Activated CD8-positive, alpha-beta memory T cell treated with anti-CD3 and anti-CD28 coated beads for 48 hours (primary cell): ENCODE measurements at places on chromosomes 11 and 22.

- DNase-seq = no peak
These were observed 154.8 kb downstream of the APOL5 start for GRCh38 chr22:35872451-35872850.

DNA sequence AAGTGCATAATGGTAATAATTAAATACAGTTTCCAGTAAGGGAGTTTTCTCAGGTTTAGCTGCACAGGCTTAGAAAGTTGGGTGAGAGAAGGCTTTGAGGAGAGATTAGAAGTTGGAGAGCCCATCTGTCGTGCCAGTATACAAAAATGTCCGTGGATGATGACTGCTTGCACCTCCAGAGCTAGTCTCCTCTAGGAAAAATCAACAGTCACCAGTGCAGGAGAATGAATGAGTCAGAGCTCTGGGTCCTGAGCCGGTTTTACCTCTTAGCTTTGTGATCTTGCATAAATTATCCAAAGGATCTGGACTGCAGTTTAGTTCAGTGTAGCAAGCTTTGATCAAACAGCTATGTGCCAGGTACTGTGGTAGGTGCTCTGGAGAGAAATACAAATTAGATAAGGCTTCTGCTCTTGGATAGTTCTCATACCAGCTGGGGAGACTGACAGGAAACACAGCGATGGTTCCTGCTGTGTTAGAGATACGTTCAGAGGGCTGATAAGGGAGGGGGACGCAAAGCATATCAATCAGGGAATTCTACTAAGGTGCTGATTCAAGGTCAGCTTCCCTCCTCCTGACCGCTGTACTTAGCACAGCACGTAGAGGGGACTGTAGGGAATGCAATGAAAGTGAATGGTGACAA is 125.9 kb downstream of the TEAD1 start:
- no peak for DNase-seq

DNA sequence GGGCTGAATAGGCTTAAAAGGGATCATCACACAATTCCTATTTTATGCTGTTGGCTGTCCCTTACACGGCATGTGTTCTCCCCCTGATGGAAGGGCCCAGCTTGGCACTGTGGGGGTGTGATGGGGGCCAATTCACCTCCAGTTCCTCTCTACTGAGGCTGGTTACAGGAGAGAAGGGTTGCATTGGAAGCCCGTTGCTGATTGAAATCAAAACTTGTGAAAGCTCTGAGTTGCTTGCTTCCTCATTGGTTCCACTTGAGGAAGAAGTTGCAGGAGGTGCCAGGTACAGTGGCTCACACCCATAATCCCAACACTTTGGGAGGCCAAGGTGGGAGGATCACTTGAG is 13.3 kb upstream of the PRG2 start:
- DNase-seq = no peak

GRCh38 chr11:114131461-114131864 is 72.0 kb downstream of the ZBTB16 start:
- no peak for DNase-seq

DNA sequence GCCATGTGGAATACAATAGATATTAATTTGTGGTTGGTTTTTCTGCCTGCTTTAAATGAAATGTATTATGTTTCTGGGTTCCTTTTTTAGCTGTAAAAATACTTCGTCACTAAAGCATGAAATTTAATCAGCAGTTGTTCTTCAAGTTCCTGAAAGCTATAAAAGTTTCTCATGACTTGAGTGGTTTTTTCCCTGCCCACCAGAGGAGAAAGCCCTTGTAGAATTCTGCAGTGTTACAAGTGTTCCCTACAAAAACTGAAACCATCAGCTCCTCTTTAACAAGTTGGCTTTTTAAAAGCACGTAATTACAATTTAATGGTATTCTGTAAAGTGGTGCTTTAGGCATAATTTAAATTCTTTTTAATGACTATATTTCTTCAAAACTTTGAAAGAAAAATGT is 56.2 kb downstream of the PANX1 start:
- DNase-seq = no peak

GRCh38 chr11:113373981-113374560 is 13.5 kb upstream of the ANKK1 start:
- DNase-seq = no peak

GRCh38 chr11:7489376-7489775 is 4.1 kb downstream of the OLFML1 start:
- no peak for DNase-seq

DNA sequence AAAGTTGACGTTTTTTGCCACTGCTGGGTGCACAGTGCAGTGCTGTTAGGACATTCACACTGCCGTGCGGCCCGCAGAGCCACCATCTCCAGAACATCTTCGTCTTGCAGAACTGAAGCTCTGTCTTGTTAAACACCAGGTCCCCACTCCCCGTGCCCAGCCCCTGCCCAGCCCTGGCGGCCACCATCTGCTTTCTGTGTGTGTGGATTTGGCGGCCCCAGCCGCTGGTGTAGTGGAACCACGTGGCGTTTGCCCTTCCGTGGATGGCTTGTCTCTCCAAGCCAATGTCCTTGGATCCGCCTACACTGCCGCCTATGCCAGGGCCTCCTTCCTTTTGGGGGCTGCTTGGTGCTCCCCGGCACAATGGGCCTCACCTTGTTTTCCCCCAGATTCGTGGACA is 8.2 kb upstream of the MUC5AC start:
- DNase-seq = no peak

DNA sequence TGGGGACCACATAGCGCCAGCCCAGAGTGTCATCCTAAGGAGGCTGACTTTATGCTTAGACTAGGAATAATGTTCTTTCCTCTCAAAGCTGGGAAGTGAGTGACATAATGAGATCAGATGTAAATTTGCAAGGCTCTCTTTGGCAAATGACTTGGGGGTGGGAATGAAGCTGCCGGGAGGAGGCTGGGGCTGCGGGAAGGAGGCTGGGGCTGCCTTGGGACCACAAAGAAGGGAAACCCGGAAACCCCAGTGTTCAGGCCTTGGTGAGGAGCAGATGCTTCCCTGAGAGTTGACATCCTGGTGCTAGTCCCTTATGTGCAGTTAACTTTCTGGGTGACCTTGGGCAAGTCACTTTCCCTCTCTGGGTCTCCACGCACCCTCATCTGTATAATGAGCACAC is 182.0 kb downstream of the CHST1 start:
- DNase-seq = no peak

DNA sequence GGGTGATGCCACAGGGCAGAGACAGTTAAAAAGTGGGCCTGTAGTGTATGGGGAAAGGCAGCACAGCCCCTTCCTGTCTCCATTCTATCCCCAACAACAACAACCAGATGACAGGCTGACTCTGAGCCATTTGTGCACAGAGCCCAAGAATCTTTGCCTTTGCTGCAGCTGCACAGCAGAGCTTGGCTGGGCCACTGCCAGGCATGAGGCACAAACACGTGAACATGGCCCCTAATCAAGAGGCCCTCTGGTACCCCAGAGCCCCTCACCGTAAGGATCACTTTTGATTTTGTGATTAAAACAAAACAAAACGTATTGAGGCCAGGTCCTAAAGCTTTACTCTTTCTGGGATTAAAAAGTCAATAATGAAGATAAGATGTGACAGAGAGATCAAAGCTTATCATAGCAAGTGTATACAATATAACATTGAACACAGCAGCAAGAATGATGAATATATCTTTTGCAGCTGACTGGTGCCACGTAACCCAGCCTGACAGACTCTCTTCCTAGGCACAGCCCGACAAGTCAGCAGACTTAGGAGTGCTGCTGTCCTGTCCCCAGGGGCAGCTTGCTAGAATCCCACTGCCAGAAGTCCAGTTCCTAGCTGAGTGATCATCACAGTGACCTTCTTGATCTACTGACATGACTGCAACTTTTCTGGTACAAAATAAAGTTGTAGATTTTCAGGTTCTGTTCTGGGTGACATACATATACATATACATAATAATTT is 117.8 kb downstream of the SERGEF start:
- DNase-seq = no peak

DNA sequence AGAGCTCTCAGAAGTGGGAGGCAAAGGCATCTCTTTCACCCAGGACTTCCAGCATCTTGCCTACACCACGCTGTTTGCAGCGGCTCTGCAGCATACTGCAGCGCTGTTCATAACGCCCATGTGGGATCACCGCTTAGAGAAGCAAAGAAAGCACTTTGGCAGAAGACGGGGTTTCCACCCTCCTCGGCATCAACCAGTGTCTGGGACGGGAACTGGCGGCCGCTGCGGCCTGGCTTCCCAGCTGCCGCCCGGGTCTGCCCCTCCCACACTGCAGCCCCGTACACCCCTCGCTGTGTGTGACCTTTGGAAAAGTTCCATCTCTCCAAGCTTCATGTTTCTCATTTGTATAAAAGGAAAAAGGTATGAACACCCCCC is 545 bp upstream of the TIRAP start:
- no peak for DNase-seq

DNA sequence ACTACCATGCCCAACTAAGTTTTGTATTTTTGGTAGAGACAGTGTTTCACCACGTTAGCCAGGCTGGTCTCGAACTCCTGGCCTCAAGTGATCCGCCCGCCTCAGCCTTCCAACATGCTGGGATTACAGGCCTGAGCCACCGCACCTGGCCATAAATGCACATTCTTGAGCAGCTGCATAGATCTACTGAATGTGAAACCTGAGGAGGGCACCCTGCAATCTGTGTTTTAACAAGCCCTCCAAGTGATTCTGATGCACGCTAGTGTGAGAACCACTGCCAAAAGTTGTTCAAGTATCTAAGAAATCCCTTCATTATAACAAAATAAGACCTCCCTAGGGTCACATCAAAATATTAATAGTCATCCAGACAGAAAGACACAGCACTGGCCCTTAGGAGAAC is 89.3 kb downstream of the RDX start:
- no peak for DNase-seq

DNA sequence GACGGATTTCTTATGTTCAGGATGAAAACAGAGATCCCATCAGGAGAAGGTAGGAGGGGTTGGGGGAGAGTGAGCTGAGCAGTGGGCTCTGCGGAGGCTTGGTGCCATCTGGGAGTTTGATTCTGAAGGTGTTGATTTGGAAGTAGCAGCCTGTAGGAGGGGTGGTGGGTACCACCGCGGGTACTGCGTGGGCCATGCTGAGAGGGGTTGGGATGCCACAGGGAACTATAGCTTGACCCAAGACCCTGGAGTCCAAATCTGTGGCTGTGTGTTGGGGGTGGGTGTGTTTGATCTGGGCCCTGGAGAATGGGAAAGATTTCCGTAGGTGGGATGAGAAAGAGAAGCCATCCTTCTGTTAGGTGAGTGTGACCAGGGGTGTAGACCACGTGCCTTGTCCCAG is 5.0 kb downstream of the INCENP start:
- no peak for DNase-seq

DNA sequence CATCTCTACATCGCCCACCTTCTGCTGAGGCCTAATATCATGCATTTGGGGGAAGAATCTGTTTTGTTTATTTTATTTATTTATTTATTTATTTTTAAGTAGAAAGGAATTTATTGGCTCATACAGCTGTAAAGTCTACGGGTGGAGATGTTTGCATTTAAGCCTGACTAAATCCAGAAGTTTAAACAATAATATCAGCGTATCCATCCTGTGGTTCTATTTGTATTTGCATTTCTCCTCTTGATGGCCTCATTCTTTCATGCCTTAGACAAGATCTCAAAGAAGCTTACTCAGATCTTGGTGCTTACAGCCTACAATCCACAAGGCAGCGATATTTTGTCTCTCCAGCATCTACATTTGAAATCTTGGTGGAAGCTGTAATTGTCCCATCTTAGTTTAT is 67.1 kb upstream of the CARD18 start:
- DNase-seq = no peak

DNA sequence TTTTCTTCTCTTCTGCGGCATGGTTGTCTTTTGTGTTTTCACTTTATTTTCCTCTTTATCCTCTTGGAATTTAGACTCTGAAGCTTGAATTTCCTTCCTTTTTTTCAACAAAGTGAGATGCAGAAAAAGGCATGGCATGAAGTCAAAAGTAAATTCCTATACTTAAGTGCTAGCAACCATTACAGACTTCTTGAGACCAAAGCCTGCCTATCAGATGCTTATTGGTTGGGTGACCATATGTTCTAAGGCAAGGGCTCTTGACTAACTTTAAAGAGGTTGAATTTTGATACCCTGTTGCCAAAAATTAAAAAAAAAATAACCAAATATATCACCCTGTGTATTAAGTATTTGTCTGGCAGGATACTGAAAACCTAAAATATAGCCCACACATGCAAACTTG is 237.4 kb downstream of the TMEM135 start:
- DNase-seq = no peak

GRCh38 chr11:104866815-104867214 is 31.4 kb downstream of the CASP12 start:
- no peak for DNase-seq

- DNase-seq = no peak
These were observed 1691.2 kb downstream of the LRRC4C start for GRCh38 chr11:39768214-39768613.

GRCh38 chr11:19241260-19242178 is 774 bp upstream of the E2F8 start:
- DNase-seq = peak; percentile 7

DNA sequence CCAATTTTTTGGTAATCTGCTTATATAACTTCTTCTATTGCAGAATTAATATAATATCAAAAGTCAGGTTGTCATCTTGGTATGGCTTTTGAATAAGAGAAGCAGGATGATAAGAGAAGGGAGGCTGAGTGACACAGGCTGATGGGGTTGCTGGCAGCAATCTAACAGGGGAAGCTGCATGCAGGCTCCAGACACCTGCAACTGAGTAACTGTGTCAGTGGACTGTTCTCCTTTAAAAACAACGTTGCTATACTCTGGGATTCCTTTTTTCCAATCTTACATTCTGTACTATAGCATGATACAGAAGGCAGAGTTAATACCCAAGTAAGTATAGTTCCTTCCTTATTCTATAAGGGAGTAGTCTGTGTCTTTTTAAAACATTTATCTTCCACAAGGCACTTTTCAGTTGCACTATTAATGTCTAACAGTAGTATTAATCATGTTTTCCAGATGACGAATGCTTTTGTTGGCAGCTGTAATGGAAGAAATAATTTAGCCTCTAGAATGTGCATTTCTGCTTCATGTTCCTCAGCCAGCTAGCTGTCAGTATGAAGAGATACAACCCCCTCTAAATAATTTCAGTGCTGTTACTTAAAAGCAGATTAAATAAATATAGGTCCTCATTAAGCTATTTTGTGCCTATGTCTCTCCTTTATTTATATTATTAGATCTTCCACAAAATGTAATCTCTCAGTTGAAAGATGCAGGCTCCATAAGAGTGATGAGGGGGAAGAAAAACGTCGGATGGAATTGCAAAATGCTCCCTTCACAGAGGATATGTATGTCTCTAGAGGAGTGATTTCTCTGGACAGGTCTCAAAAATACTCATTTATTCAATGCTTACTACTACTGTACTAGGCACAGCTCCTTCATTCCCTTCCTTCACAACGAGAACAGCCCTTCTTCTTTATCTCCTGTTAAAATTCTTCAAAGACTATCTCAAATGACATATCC is 50.8 kb downstream of the ATG16L2 start:
- no peak for DNase-seq
